ENCODE measurements at places on chromosomes 12 and 14.

- no peak for DNase-seq
These were observed 1968.7 kb upstream of the FLRT2 start for GRCh38 chr14:83561261-83561660.

GRCh38 chr12:111112311-111113098, 192.1 kb upstream of the MYL2 start:
- DNase-seq = no peak

DNA sequence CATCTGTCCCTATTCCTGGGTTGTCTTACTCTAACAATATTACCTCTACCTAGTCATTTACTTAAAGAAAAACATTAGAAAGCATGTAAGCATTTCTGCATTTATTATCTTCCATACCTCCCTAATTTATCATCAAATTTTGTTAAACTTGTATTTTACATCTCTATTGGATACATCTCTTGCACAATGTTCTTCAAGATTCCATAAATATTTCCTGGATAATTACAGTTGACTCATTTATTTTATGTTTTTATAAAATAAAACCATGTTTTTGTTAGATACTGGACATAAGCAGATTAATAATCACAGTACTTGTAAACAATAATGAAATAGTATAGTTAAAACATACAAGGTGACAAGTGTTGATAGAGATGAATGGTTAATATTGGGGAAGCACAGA, 209.0 kb downstream of the TMTC3 start:
- DNase-seq = no peak

GRCh38 chr14:74326369-74327152, 21.7 kb upstream of the VRTN start:
- no peak for DNase-seq

- DNase-seq = no peak
These were observed 31.9 kb downstream of the CACNA1C start for GRCh38 chr12:2084553-2085296.

GRCh38 chr12:109580272-109580671, 6.7 kb downstream of the MVK start:
- no peak for DNase-seq

GRCh38 chr14:72590577-72590976, 303.3 kb downstream of the DPF3 start:
- no peak for DNase-seq

GRCh38 chr14:90611936-90612335, 204.3 kb downstream of the TTC7B start:
- DNase-seq = no peak

GRCh38 chr12:98354520-98355035, 160.8 kb upstream of the TMPO start:
- DNase-seq = no peak

- no peak for DNase-seq
These were observed 164.6 kb downstream of the MSRB3 start for GRCh38 chr12:65443038-65443437.

GRCh38 chr12:71438670-71439361, 782 bp upstream of the LGR5 start:
- DNase-seq = no peak
